ENCODE measurements at places on chromosomes 3 and 15. TPM values are rescaled to one million over a fixed set of nuclear protein-coding genes. Genes with fewer than 3 reads are reported as not detected.

The STX19 gene
- not detected for total RNA-seq

The CRYBG3 gene
- total RNA-seq, result 7.3 TPM

The PCLAF gene
- total RNA-seq, result 115 TPM

The TMEM44 gene
- total RNA-seq, result 11.7 TPM

The SLC9C1 gene
- total RNA-seq, result not detected

The CCR2 gene
- not detected for total RNA-seq

The RTP3 gene
- not detected for total RNA-seq

The INKA1 gene
- 2.0 TPM for total RNA-seq

The CDCP1 gene
- total RNA-seq, result 7.7 TPM

The RBP2 gene
- not detected for total RNA-seq

The MKRN3 gene
- 1.1 TPM for total RNA-seq

Measured in A549 treated with dexamethasone at 1 μM for 4 hours (cell line).